ENCODE measurements at places on chromosomes 3 and 15.

DNA sequence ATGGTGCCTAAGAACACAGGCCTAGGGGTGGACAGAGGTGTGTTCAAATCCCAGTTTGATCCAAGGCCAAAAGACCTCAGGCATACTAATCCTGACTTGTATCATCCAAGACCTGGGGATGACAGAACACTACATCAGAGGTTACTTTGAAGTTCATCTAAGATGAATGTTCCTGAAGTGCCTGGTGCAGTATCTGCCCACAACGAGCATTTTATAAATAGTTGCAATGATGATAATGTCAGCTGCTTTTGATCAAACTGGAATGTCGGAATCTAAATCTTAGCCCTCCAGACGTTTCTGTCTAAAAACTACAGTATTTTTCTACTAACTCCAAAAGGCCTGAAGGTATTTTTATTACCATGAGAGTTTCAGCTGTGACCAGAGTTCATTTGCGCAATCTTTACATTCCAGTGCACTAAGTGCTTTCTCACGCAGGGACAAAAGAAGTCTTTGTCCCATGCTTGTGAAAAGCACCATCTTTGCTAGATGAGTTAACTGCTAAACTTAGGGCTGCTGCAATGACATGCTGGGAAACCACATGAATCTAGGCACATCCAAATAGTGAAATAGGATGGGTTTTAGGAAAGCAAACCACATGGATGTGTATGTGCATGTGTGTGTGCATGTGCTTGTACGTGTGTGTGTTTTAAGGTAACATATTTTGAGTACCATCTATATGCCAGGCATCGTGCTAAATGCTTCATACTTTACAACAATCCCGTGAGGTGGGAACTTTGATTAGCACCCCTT is 18.1 kb downstream of the ANXA2 start:
- no peak for DNase-seq

- peak; percentile 75 for DNase-seq
These were observed 1.1 kb downstream of the TFG start for GRCh38 chr3:100710261-100710968.

GRCh38 chr3:65672871-65673815 is 365.6 kb downstream of the MAGI1 start:
- peak; percentile 22 for DNase-seq

GRCh38 chr3:36482256-36482655 is 102.0 kb downstream of the STAC start:
- no peak for DNase-seq

DNA sequence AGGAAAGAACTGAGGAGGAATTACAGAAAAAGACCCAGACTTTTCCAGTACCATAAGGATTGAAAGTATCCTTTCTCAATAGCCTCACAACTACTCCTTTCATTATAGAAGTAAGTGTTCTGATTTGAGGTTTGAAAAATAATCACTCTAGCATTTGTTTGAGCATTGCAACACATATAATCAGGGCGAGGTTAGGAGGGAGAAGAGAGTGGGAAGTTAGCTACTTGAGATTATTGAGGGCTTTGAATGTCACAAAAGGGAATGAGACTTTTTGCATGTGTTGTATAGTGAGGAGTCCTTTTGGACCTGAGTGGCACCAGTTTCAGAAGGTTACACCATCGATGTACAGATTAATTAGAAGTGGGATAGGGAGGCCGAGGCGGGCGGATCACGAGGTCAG is 65.2 kb upstream of the TNIK start:
- DNase-seq = no peak

- DNase-seq = no peak
These were observed 74.6 kb upstream of the SPATA12 start for GRCh38 chr3:56985878-56986277.

GRCh38 chr3:100072326-100073048 is 41.8 kb downstream of the FILIP1L start:
- DNase-seq = peak; percentile 32

Measured in activated naive CD4-positive, alpha-beta T cell treated with anti-CD3 and anti-CD28 coated beads, Interleukin-2, amount 10 ng/mL, durations not matched to agents 7 days and 5 days (primary cell).